ENCODE measurements at places on chromosomes 3 and 15.

DNA sequence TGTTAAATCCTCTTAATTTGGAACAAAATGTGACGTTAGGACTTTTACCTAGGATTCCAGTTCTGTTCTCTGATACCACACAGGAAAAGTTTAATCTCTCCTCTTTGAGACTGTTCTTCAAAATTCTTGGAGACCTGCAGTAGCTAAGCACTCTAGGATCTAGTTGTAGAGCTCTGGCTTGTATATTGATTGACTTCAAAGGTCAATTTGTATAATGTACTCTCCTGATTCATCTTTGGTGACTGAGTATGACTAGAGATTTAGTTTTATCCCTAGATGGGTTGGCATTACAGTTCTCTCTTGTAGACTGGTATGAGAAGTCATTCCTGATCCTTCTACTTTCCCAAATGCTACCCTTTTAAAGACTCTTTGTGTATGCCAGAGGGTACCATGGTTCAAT is 168.4 kb upstream of the TPRG1 start:
- no peak for DNase-seq

DNA sequence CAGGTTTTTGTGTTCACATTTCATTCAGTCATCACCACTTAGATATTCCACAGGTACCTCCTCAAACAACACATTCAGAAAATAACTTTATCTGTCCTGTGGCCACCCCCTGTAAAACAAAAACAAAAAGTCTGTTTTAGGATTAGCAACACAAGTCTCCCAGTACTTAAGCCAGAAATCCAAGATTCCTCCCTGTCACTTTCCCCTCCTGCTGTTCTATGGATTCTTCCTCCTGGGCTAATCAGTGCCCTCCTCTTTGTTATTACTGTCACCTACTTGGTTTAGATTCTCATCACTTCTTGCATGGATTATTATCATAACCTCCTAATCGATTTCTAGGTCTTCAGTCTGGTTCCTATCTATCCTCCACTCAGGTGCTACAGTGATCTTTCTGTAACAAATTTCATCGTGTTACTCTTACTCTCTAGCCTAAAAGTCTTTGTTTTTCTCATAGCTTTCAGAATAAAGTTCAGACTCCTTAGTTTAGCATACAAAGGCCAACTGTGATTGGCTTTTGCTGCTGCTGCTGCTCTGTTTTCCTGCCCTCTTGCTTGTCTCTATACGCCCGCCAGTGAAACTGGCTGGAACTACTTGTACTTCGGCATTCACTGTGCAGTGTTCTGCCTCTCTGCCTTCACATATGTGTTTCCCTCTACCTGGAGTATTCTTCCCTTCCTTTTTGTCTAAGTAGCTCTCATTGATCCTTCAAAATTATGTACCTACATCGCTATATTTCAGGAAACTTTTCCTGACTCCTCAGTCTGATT is 32.2 kb downstream of the PPP2R3A start:
- no peak for DNase-seq

GRCh38 chr3:122148941-122149627 is 34.4 kb upstream of the CASR start:
- no peak for DNase-seq

DNA sequence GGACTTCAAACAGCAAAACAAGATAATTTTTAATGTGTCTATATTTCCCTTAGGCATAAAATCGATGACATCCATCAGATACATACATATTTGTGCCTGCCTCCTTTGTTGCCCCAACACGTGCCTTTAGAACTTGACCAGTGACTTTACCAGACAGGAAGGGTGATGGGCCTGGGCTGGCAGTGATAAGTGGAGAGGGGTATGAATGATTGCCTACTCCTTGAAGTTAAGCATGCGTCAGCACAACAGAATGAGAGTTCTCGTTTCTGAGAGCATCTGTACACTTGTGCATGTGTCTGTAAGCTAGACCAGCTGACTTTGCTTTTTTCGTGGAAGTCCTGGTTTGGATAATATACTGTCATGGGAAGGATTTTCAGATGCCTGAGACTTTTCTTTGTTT is 54.9 kb upstream of the COL6A6 start:
- no peak for DNase-seq

DNA sequence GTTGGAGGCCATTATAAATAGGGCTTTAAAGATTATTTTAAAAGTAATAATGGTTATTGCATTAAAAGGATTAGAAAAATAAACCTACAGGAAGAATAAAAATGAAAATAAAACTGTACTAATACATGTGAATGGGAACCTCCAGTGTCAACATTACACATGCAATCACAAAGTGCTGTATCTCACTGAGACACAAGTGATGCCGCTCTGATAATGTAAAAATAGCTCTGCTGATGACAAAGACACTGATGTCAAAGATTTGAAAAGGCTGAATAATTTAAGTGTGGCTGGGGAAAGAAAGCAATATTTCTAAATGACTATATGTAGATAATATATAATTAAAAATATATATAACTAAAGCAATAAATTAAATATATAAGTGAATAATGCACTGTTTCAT is 129.1 kb upstream of the RAP2B start:
- no peak for DNase-seq

GRCh38 chr3:126540342-126540849 is 16.4 kb downstream of the CHST13 start:
- no peak for DNase-seq

GRCh38 chr3:116939091-116939490 is 229.5 kb downstream of the TUSC7 start:
- DNase-seq = no peak

GRCh38 chr15:41943543-41944312 is 28.6 kb downstream of the EHD4 start:
- DNase-seq = no peak

DNA sequence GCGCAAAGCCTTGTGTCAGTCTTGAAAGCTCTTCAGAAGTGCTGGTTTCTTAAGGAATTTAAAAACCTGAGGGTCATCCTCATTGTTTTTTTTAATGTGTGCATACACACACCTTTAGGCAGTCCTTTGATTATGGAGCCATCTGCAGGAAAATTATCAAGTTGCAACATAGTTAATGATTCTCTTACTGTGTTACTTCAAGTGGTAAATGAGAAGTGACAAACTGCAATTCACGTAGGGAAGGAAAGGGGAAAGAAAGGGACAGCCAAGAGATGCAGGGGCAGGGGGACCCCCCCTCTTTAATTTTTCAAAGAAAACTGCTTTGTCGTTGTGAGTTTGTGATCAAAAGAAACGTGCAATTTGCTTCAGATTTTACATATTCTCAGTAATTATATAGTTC is 162.4 kb upstream of the CGNL1 start:
- peak; percentile 5 for DNase-seq

GRCh38 chr15:33126559-33127290 is 67.8 kb downstream of the FMN1 start:
- DNase-seq = peak; percentile 83

DNA sequence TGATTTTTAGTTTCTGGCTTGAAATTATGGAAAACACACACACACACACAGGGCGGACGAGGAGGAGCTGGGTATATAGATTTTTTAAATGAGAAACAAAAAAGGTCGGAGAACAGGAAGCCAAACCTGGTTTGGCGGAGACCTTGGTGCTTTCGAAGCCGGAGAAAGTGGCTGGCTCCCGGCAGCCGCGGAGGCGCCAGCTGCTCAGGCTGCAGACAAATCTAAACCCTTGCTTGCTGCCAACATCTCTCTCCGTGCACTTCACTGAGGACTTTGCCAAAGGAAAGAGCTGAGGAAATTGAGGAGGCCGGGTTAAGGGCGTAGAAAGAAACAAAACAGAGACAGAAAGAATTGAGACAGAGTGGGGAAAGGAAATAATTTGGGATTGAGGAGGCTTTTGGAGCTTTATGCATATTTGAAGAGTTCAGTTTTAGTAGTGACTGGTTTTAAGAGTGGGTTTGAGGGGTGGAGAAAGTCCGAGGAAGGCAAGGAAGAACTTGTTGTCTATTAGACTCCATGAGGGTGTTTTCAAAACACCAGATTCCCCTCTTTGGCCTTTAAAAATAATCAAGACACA is 2.2 kb downstream of the ZIC1 start:
- no peak for DNase-seq

- DNase-seq = no peak
Observed at GRCh38 chr3:16533928-16534574, 20.6 kb upstream of the RFTN1 start.

DNA sequence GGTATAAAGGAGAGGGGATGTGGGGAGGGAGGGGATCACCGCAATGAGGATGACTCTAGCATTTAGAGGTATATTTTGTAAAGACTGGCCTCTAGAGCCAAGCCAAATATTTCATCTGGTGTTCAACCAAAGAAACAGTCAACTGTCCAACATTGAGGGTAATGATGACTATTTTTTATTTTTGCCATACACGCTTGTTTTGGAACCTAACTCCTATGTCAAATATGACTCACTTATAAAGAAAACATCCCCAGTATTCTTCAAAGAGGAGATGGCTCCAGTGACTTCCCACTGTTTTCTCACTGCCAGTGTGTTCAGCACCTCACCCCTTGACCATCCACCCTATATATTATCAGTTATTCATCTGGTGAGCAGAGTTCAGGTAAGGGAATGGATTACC is 77.3 kb downstream of the WNT5A start:
- no peak for DNase-seq

DNA sequence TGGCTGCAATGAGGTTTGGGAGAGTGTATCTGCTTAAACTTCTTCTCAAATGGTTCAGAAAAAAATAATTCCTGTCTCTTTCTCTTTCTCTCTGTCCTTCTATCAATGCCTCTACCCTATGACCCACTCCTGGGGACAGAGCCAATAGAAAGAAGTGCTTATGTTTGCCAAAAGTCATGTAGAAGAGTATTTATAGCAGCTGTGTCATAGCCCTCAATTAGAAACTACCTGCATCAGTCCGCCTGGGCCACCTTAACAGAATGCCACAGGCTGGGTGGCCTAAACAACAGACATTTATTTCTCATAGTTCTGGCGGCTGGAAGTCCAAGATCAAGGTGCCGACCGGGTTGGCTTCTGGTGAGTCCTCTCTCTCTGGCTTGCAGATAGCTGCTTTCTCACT is 92.5 kb downstream of the HMG20A start:
- DNase-seq = no peak

DNA sequence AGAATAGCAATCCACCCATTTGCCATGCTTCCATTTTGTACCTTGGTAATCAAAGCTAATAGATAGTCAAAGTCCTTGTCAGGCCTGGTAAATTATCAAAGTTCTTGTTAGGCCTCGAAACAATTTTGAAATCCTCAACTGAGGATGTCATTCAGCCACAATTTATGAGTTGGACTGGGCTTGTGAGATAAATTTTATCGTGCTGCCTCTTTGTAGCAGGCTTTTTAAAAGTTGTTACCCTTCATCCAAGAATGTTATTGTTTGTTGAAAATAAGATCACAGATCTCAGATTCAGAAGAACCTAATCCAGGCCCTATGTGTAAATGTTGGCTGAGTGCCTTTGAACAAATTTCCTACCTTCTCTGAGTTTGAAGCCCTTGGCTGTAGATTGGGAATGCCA is 143.3 kb upstream of the PROK2 start:
- no peak for DNase-seq

DNA sequence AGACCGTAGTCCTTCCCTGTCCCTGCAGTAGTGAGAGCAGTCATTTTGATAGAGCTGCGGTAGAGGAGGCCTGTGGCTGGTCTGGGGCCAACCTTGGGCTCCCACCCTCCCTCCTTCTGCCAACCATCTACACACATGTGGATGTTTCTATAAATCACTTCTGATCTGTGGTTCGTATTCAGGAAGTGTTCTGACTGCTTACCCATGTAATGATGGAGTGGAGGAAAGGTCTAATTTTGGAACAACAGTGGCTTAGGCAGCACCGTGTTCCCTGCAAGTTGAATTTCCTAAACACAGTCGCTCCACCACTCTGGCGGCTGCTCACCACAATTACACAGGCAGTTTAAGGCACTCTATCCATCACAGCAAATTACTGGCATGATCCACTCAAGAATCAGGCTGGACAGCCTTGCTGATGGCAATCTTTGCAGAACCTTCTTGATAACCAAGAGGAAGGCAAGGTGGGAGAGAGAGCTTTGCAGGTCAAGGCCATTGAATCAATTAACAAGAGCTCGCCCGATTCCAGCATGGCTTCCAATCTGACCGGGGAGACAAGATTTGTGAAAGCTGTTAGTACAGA is 104.7 kb upstream of the VEPH1 start:
- DNase-seq = no peak

DNA sequence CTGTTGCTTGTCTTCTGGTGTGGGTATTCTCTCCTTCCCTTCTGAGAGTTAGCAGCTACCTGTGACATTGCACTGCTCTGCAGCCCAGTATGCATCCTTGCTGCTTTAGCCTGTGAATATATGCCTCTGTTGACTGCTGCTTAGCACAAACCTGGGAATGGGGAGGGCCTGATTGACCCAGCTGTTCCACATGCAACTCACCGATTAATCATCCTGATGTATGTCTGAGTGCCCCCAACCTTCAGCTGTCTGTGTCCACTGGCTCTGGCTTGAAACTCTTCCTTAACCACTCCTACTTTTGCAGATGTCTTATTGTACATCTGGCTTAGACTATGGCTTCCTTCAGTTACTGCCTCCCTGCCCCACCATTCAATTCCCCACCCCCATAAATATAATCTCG is 119.1 kb downstream of the RASA2 start:
- no peak for DNase-seq

- DNase-seq = no peak
Observed at GRCh38 chr15:69451951-69452691, 497 bp upstream of the RPLP1 start.

DNA sequence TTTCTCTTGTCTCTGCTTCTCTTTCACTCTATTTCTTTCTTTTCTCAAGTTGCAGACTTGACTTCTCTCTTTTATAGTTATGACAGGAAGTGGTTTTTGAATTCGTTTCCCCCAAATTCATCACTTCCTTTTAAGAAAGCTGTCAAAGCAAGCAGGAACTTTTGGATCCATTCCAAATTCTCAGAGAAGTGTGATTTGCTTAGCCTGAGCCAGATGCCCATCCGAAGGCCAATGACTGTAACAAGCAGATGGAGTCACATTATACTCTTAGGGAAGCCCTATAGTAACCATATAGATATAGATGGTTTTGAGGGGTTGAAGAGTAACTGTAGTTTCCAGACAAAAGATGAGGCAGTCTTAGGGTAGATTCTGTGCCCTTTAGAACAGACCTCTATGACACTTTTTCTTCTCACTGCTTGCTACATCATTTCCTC is 592.0 kb upstream of the KCNMB2 start:
- DNase-seq = peak; percentile 48

DNA sequence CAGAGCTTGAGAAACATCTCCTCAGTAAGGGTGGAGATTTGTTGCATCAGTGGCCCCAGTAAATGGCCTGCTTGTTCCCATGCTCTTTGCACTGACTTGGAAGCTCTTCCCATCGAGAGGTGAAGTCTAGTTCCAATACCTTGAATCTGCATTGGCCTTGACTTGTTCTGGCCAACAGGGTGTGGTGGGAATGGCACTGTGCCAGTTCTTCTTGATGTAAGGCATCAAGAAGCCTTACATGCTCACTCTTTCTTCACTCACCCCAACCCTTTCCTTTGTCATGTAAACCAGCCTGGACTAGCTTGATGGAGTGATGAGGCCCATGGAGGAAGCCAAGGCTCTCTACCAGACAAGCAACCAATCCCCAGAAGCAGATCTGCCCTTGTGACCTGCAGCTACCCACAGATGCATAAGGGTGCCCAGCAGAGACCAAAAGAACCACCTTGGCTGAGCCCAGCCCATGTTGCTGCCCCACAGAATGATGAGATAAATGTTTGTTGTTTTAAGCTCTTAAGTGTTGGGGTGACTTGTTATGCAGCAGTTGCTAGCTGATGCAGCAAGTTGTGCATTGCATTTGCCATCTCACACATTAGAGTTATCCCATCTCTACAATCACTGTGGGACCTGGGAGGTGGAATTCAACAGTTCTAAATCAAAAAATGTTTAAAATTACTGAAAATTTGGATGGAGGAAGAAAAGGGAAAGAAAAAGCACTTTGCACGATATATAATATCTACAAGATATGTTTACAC is 11.1 kb upstream of the MGLL start:
- DNase-seq = no peak
